ENCODE measurements at places on chromosomes 6 and 20.

GRCh38 chr6:157861814-157862213 lies 38.8 kb downstream of the SNX9 start:
- DNase-seq, result peak; percentile 33

DNA sequence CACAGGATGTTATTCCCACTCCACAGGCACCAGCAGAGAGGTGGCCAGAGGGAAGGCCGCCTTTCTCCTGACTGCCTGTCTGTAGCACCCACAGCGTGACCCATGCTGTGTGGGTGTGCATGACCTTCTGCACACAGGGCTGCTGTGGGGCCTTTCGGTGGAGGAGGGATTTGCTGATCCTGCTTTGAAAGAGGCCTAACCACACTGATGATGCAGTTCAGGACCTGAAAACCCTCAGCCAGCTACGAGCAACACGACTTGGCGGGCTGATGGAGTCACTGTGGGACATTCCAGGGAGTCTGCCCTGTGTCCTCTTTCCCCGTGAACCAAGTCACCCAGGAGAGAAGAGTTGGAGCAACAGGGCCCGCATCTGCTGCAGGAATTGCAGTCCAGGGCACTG lies 49.1 kb downstream of the SYTL3 start:
- DNase-seq, result peak; percentile 77

DNA sequence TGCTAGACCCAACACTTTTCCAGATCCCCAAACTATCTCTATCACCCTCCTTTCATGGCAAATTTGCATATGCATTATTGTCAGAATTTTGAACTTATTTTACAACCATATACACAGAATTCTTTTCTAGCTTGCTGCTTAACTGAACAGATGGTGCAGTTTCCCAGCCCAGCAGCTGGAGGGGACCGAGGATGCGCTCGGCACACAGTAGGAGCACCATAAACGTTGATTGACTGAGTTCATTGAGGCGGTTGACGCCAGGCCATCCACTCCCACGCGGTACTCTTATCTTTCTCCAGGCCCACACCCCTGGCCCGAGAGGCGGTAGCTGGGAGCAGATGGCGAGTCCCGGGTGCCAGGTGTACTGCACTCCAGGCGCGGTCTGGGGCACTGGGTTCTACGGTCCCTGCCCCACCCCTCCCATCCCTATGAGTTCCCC lies 6.8 kb upstream of the SOX4 start:
- DNase-seq, result no peak

DNA sequence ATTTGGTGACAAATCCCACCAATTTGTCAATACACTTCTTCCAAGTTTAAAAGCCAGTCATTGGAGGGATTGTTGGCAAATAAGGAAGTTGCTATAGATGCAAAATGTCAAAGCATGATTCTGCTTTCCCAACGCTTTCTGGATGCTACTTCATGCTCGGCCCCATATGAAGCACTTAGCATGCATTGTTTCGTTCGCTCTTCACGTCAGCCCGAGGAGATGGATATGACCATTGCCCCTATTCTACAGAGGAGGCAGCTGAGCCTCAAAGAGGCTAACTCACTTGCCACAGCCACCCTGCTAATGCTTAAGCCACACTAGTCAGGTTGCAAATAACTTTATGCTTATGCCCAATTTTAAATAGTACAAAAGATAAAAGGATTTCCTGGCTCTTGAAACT lies 2.8 kb upstream of the NXT1 start:
- peak; percentile 42 for DNase-seq

DNA sequence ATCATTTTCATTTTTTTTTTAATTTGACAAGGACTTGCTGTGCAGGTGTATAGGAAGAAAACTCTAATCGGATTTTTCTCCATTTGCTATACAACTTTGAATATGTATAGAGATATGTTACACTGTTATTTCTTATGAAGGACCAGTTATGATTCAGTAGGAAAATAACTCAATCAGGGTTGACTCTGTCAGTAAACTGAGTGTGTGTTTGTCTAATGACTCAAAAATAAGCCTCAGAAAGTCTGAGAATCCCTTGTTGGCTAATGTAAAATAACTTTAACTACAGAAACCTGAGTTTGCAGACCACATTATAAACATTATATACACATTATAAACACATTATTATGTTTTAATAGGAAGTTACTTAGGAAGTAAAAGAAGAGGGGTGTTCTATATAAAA lies 352.6 kb downstream of the RIMS1 start:
- no peak for DNase-seq

DNA sequence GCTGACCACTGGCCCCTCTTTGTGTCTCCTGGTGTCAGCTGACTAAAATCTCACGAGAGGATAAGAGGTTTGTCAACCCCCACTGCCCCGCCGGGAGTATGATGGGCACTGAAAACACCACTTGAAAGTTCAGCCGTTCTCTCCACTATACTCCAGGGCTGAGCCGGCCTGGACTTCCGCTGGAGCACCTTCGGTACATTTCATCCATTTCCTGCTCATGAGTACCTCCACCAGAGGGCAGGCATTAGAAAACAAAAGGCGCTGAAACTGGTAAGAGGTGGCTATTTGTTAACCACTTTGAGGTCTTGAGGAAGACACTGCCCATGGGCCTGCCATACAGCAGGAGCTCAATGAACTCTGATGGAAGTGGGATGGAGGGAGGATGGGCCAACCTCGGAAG lies 17.9 kb upstream of the ANKRD60 start:
- DNase-seq, result no peak

- no peak for DNase-seq
Measured at GRCh38 chr6:28167068-28167467, 25.4 kb downstream of the ZKSCAN8 start.

- DNase-seq, result peak; percentile 9
Measured at GRCh38 chr6:140174524-140174923, 800.1 kb upstream of the CITED2 start.

- DNase-seq, result no peak
Measured at GRCh38 chr6:137978252-137978896, 111.3 kb downstream of the TNFAIP3 start.
